ENCODE measurements at places on chromosomes 5 and 9. TPM values are rescaled to one million over a fixed set of nuclear protein-coding genes. Genes with fewer than 3 reads are reported as not detected.

DNA sequence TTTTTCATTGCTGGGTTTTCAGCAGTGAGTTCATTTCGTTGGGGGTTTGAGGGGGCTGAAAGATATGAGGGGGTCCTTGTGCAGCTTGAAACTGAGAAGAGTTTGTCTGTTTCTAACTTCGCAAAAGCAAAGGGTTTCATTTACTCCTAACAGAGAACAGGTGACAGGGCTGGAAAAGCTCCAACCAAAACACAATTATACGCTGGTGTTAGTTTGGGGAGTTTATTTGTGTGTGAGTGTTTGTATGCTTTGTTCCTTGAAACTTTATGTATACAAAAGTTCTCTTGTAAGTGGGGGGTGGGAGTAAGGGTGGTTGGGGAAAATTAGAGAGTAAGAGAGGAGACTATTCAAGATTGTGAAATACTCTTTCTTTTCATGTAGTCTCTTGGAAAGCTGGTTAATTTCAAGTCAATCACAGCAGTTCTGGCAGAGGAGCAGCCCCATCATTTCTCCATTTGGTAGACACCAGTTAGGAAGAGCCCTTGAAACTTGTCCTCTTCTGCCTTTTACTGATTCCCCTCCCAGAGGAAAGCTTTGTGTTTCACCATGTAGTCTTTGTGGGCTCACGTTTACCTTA lies 881 bp downstream of the TNFAIP8 start:
- H3K27ac ChIP-seq, result no peak overlapping the region
- peak overlapping the region; percentile 88 for H3K4me3 ChIP-seq
- H3K36me3 ChIP-seq, result no peaks in the 10 kb centered on the region
- H3K27me3 ChIP-seq, result no peaks in the 10 kb centered on the region
- no peaks in the 10 kb centered on the region for H3K4me1 ChIP-seq
- DNase-seq, result no peak

GRCh38 chr9:70049236-70049635 lies 5.6 kb downstream of the MAMDC2 start:
- no peaks in the 10 kb centered on the region for H3K27me3 ChIP-seq
- DNase-seq, result peak; percentile 56
- H3K36me3 ChIP-seq, result no peaks in the 10 kb centered on the region
- peaks cover 35% of the 10 kb centered on the region for H3K4me1 ChIP-seq
- peak overlapping the region; percentile 55 for H3K27ac ChIP-seq
- no peak overlapping the region for H3K4me3 ChIP-seq

PCDHB16 gene
- total RNA-seq, result 1.2 TPM

DNA sequence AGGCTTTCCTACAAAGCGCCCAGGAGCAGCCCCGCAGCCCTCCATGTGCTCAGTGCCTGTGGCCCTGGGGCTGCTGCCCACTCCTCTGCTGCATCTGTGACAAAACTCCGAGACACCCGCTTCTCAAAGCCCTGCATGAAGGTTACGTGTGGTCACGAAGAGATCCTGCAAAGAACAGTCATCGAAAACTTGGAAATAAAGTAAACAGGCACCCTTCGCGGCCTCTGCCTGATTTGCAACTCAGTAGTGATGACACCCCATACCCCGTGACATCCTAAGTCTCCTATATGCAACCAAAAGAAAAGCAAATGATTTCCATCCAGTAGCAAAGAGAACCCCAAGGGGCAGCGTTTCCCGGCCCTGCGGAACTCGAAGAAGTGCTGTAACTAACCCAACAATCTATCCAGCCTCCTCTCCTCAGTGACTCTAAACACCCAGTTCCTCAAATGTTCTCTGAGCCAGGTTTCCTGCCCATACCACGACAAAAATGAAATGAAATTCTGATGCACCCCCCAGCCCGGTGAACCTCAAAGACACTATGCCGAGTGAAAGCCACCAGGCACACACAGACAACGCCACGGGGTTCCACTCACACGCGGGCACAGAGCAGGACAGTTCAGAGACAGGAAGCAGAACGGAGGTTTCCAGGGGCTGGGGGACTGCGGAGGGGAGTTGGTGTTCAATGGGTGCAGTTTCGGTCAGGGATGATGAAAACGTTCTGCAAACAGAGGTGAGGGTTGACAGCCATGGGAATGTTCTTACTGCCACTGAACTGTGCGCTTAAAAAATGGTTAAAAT lies 19.0 kb downstream of the NACC2 start:
- no peak overlapping the region for H3K4me3 ChIP-seq
- peaks cover 14% of the 10 kb centered on the region for H3K4me1 ChIP-seq
- no peaks in the 10 kb centered on the region for H3K36me3 ChIP-seq
- no peaks in the 10 kb centered on the region for H3K27me3 ChIP-seq
- no peak for DNase-seq

SPATA31D4 gene
- total RNA-seq, result not detected

SCGB3A1 gene
- not detected for total RNA-seq

TMEM167A gene
- 137 TPM for total RNA-seq

GRCh38 chr9:14824481-14824880 lies 85.7 kb downstream of the FREM1 start:
- H3K27me3 ChIP-seq, result no peaks in the 10 kb centered on the region
- no peak overlapping the region for H3K27ac ChIP-seq
- no peak overlapping the region for H3K4me3 ChIP-seq

CCL21 gene
- 55.8 TPM for total RNA-seq

GRCh38 chr5:148794729-148795561 lies 31.5 kb upstream of the ADRB2 start:
- H3K4me1 ChIP-seq, result no peaks in the 10 kb centered on the region
- H3K27me3 ChIP-seq, result no peaks in the 10 kb centered on the region
- H3K36me3 ChIP-seq, result no peaks in the 10 kb centered on the region
- no peak for DNase-seq

DNA sequence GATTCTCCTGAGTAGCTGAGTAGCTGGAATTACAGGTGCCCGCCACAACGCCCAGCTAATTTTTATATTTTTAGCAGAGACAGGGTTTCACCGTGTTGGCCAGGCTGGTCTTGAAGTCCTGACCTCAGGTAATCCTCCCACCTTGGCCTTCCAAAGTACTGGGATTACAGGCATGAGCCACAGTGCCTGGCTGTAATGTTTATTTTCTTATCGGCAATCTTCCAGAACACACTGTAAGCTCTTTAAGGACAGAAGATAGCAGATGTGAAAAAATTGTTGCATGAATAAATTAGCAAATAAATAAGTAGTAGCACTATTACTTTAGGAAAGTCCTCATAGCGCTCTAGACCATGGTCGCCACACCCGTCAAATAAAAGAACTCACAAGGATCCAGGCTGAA lies 100.5 kb downstream of the ENC1 start:
- H3K36me3 ChIP-seq, result no peaks in the 10 kb centered on the region
- no peak for DNase-seq
- H3K4me3 ChIP-seq, result no peak overlapping the region
- H3K27ac ChIP-seq, result no peak overlapping the region

PCDHB11 gene
- 2.5 TPM for total RNA-seq

DNA sequence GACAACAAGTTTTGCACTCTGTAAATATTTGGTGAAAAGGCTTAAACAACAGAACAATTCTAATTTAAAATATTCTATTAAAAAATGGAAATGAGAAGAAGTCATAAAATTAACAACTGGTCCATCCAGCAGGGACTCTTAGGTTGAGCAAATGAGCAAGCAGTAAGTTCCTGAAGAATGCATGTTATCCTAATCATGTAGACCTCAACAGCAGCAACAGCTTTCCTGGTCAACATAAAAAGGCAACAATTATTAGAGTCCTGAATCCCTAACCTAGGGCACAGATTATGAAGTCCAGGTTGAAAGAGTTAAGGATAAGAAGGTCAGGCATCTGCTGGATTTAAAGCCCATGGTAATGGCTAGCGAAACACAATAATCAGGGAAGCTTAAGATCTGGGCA lies 120.9 kb downstream of the SSBP2 start:
- no peak for DNase-seq
- H3K27me3 ChIP-seq, result no peaks in the 10 kb centered on the region
- no peak overlapping the region for H3K27ac ChIP-seq
- H3K4me3 ChIP-seq, result no peak overlapping the region

GRCh38 chr5:141359790-141360426 lies at the start of gene PCDHGB2:
Gene PCDHGB2 (plus strand): TSS chr5:141359994. CDS start chr5:141360136, 142 bp downstream.
- no peaks in the 10 kb centered on the region for H3K4me1 ChIP-seq
- H3K36me3 ChIP-seq, result no peaks in the 10 kb centered on the region
- DNase-seq, result no peak
- H3K4me3 ChIP-seq, result no peak within 1 kb of the TSS
- H3K27ac ChIP-seq, result no peak within 1 kb of the TSS
- no peaks in the 10 kb centered on the region for H3K27me3 ChIP-seq

- H3K4me1 ChIP-seq, result peaks cover 7% of the 10 kb centered on the region
- H3K36me3 ChIP-seq, result no peaks in the 10 kb centered on the region
- peak; percentile 96 for DNase-seq
- H3K27ac ChIP-seq, result no peak within 1 kb of the TSS
Observed at GRCh38 chr9:132079391-132080091, at the start of gene MED27. Gene MED27 (minus strand): TSS chr9:132079867. CDS start chr9:132079844, 23 bp downstream.

DNA sequence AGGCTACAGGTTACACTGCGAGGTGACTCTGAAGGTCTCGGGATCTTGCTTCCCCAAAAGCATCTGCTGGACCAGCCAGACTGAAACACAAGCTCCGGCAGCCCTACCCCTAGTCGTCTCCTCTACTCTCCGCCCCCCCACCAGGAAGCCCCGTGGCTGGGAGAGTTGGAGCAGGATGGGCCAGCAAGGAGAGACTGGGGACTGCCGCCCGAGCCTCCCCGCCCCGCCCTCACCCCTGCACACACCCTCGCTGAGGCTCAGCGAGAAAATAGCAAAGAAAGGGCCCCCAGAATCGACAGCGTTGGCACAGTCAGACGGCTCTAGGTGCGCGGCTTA lies 1.3 kb downstream of the TRIM7 start:
- H3K27me3 ChIP-seq, result no peaks in the 10 kb centered on the region
- DNase-seq, result peak; percentile 51
- H3K27ac ChIP-seq, result no peak overlapping the region
- H3K4me1 ChIP-seq, result peaks cover 18% of the 10 kb centered on the region
- no peaks in the 10 kb centered on the region for H3K36me3 ChIP-seq
- H3K4me3 ChIP-seq, result no peak overlapping the region

FGF10 gene
- total RNA-seq, result 2.0 TPM

DNA sequence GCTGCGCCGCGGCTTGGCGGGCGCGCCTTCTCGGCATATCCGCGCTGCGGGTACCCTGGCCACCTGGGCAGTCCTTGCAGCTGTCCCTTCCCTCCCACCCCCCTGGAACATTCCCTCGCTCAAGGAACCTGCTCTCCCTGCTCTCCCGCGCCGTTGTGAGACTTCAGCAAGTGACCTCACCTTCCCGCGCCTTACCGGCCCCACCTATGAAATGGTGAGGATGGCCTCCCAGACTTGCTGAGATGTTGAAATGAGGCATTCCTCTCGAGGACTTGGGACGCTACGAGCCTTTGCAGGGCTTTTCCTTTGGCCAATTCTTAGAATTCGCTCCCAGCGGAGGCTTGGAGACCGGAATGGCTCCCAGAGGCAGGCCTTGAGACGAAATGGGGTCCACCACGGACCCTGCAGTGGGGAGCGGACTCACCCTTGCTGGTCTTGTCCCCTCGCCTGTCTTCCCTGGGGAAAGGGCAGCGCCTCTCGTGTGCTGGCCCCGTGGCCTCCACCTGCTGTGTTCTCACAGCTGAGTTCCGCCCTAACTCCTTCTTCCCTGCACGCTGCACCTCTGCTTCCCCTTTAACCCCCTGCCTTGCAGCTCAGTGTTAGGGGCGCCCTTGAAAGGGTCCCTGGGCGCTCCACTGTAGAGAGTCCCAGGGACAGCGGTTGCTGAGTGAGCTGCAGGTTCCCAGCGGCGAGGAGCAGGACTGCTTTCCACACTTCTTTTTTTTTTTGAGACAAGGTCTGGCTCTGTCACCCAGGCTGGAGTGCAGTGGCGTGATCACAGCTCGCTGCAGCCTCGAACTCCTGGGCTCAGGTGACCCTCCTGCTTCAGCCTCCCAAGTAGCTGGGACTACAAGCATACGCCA lies 907 bp downstream of the HMCN2 start:
- H3K36me3 ChIP-seq, result no peaks in the 10 kb centered on the region
- peaks cover 38% of the 10 kb centered on the region for H3K27me3 ChIP-seq
- H3K4me1 ChIP-seq, result peaks cover 8% of the 10 kb centered on the region
- H3K27ac ChIP-seq, result no peak overlapping the region
- DNase-seq, result no peak

- no peaks in the 10 kb centered on the region for H3K36me3 ChIP-seq
- H3K4me1 ChIP-seq, result no peaks in the 10 kb centered on the region
- DNase-seq, result no peak
- no peak overlapping the region for H3K27ac ChIP-seq
- no peak overlapping the region for H3K4me3 ChIP-seq
Observed at GRCh38 chr5:156675395-156675794, 174.7 kb upstream of the PPP1R2B start.

PCDHB10 gene
- 0.26 TPM for total RNA-seq

SUSD1 gene
- 23.1 TPM for total RNA-seq

SURF4 gene
- 217 TPM for total RNA-seq

MOB3B gene
- total RNA-seq, result 4.1 TPM

DNA sequence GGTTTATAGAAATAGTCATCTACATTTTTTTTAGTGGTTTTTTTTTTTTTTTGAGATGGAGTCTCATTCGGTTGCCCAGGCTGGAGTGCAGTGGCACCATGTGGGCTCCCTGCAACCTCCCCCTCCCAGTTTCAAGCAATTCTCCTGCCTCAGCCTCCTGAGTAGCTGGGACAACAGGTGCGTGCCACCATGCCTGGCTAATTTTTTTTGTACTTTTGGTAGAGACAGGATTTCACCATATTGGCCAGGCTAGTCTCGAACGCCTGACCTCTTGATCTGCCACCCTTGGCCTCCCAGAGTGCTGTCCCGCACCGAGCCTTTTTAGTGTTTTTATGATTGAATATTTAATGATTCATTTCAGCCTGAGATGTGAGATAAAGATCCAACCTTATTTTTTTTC lies 27.3 kb downstream of the ANKRD33B start:
- H3K27me3 ChIP-seq, result no peaks in the 10 kb centered on the region
- no peaks in the 10 kb centered on the region for H3K4me1 ChIP-seq
- H3K4me3 ChIP-seq, result no peak overlapping the region

DNA sequence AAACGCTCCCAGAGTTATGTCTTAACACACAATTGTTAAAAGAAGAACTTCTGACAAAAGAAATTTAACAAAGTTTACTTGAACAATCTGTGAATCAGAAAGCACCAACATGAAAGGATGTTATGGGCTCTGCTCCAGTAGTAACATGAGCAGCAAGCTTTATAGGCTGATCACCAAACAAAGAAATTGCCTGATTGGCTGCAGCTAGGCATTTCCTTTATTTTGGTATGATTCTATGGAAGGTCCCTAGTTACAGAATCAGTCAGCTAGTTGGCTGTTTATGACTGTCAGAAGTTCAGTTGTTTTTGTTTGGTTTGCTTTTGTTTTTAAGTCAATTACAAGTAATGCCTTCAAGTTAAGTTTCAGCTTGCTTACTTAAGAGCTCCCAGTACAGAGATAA lies 102.4 kb upstream of the SMC2 start:
- DNase-seq, result no peak
- no peaks in the 10 kb centered on the region for H3K4me1 ChIP-seq
- H3K36me3 ChIP-seq, result no peaks in the 10 kb centered on the region
- no peak overlapping the region for H3K27ac ChIP-seq
- no peaks in the 10 kb centered on the region for H3K27me3 ChIP-seq

GPRIN1 gene
- 2.8 TPM for total RNA-seq

NR4A3 gene
- 13.0 TPM for total RNA-seq

UAP1L1 gene
- 15.8 TPM for total RNA-seq
